ENCODE measurements at places on chromosomes 4 and X. TPM values are rescaled to one million over a fixed set of nuclear protein-coding genes. Genes with fewer than 3 reads are reported as not detected.

GRCh38 chrX:49308604-49309269, 5.3 kb downstream of the GAGE10 start:
- no peak overlapping the region for H3K4me3 ChIP-seq
- H3K36me3 ChIP-seq = no peaks in the 10 kb centered on the region
- H3K27me3 ChIP-seq = no peaks in the 10 kb centered on the region
- H3K4me1 ChIP-seq = no peaks in the 10 kb centered on the region
- DNase-seq = no peak
- H3K27ac ChIP-seq = no peak overlapping the region

DNA sequence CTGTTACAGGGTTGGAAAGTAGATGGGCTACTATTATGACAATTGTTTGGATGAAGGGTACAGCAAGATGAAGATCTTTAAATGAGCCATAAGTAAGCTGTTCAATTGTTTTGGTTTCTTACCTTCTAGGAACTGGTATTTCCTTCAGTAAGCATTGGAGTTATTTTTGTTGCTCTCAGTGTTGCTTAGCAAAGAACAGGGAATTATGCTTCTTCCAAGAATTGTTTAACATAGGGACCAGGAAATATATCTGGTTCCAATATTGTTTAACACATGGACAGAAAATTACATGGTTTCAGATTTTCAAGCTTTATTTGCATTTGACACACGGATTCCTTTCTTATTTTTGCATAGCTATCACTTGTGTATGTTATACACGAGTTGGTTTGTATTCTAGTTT, 1999.0 kb downstream of the ARAP2 start:
- no peak overlapping the region for H3K27ac ChIP-seq
- H3K27me3 ChIP-seq = no peaks in the 10 kb centered on the region
- no peak overlapping the region for H3K4me3 ChIP-seq
- no peaks in the 10 kb centered on the region for H3K4me1 ChIP-seq
- no peaks in the 10 kb centered on the region for H3K36me3 ChIP-seq
- DNase-seq = no peak

DNA sequence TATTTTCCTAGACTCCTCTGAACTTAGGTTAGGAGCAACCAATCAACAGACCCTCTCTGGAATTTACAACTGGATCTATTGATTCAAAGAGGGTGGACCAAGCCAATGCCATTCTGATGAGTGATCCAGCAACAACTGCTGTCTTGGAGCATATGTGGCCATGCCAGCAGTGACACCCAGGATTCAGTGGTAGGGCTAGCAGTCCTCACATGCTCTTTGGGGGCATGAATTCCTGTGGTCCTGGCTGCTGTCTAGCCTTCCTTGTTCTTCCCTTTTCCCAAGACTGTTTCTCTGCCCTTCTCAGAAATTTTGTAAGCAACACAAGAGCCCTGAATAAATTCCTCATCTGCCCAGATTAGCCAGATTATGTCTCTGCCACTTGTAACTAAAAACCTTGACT, 61.5 kb upstream of the GATB start:
- H3K27me3 ChIP-seq = no peaks in the 10 kb centered on the region
- H3K36me3 ChIP-seq = no peaks in the 10 kb centered on the region
- no peak overlapping the region for H3K27ac ChIP-seq
- H3K4me3 ChIP-seq = no peak overlapping the region
- DNase-seq = no peak

GRCh38 chr4:20137176-20137575, 114.5 kb upstream of the SLIT2 start:
- no peaks in the 10 kb centered on the region for H3K36me3 ChIP-seq
- no peak overlapping the region for H3K4me3 ChIP-seq
- no peak for DNase-seq
- no peaks in the 10 kb centered on the region for H3K27me3 ChIP-seq

The ARMCX4 gene
- 6.5 TPM for total RNA-seq

DNA sequence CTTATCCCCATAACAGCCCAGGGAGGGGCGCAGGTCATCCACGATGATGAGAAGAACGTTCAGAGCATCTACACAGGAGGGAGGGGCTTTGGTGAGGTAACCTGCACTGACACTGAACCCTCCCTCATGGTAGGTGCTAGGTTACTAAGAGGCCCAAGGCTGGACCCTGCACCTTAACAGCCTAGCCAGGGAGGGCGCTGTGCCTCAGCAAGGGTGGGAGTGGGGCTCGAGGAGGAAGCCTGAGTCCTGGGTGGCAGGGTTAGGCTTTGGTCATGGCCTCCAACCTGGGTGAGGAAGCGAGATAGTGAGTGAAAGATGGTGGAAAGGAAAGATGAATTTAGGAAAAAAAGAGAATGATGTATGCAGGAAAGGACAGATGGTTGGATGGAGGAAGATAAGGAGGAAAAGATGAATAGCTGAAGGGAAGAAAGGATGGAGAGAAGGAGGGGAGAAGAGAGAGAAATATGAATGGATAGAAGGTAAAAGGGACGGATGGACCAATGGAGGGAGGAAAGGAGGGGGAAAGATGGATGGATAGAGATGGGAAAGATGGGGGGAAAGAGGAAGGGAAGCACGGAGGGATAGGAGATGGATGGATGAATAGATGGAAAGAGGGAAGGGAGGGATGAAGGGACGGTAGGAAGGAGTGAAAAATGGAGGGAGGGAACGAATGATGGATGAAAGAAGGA, 736 bp downstream of the IDS start:
- H3K4me3 ChIP-seq = no peak overlapping the region
- peak; percentile 17 for DNase-seq
- H3K27ac ChIP-seq = no peak overlapping the region
- H3K27me3 ChIP-seq = no peaks in the 10 kb centered on the region
- peaks cover 13% of the 10 kb centered on the region for H3K4me1 ChIP-seq

The CT45A2 gene
- total RNA-seq = not detected

DNA sequence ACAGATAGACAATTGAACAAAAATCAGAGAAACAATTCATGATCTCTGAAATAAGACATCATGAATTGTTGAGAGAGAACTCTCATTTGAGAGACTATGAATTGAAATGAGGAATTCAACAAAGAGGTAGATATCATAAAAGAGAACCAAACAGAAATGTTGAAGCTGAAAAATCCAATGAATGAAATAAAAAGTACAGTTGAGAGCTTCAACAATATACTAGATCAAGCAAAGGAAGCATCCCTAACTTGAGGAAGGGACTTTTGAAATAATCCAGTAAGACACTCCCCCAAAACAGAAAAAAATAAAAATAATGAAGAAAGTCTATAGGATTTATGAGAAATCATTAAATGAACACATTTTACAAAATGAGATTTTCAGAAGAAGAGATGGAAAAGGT, 310.0 kb upstream of the PCDH10 start:
- no peaks in the 10 kb centered on the region for H3K4me1 ChIP-seq
- H3K27me3 ChIP-seq = no peaks in the 10 kb centered on the region
- H3K27ac ChIP-seq = no peak overlapping the region
- no peak overlapping the region for H3K4me3 ChIP-seq
- H3K36me3 ChIP-seq = no peaks in the 10 kb centered on the region
- no peak for DNase-seq

The AKAP14 gene
- total RNA-seq = not detected

DNA sequence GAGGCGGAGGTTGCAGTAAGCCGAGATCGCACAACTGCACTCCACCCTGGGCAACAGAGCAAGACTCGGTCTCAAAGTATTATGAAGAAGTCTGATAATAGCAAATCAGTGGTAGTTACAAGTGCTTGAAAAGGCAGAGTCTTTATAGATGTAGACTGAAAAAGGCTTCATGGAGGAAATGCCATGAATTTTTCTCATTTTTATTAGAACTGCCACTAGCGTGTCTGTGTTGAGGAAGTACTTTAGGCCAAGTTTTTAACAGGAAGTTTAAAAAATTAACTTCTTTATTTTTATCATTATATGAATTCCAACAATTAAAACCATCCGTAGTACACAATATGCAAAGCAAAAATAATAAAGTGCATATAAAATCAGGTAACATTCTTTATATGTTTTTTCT, 32.8 kb upstream of the IL13RA1 start:
- no peaks in the 10 kb centered on the region for H3K36me3 ChIP-seq
- no peaks in the 10 kb centered on the region for H3K27me3 ChIP-seq
- no peak overlapping the region for H3K27ac ChIP-seq
- no peak for DNase-seq
- no peaks in the 10 kb centered on the region for H3K4me1 ChIP-seq

The RPA4 gene
- total RNA-seq = 0.99 TPM

GRCh38 chrX:79181401-79181800, 36.9 kb downstream of the GPR174 start:
- H3K27ac ChIP-seq = no peak overlapping the region
- no peaks in the 10 kb centered on the region for H3K27me3 ChIP-seq
- DNase-seq = no peak
- H3K36me3 ChIP-seq = no peaks in the 10 kb centered on the region
- H3K4me1 ChIP-seq = no peaks in the 10 kb centered on the region

DNA sequence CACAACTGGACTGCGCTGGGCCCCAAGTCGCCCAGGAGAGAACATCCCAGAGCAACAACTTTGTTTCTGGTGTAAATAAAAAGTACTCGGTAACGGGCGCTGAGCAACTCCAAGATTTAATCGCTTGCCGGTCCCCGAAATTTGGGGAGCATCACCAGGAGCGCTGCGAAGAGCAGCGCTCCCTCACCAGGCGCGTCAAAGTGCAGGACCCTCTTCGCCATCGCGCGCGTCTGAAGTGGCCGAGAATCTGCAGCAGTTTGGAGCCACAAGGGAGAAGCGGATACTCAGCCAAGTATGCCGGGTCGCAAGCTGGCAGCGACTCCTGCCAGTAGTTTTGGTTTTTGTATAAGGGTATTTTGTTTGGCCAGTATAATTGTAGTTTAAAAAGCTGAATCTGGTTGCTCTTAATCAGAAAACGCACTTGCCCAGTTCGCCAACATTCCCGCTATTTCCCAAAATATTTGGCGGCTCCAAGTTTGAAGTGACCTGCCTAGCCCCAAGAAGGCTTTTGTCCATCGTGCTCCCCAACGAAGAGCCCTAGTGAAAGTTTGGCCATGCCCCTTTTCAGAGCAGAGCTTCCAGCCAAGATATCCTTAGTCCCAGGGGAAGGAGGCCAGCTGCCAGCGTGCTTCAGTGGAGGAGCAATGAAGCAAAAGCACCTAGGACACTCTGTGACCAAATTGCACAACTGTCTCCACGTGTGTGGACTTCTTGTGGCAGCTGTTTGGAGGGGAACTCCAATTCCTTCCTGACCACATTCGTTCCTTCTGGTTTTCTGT, 557 bp upstream of the KDR start:
- no peaks in the 10 kb centered on the region for H3K27me3 ChIP-seq
- no peak for DNase-seq
- H3K4me3 ChIP-seq = no peak overlapping the region
- H3K36me3 ChIP-seq = no peaks in the 10 kb centered on the region

The RAB40A gene
- not detected for total RNA-seq

GRCh38 chrX:37677765-37678164, 7.8 kb upstream of the XK start:
- no peaks in the 10 kb centered on the region for H3K36me3 ChIP-seq
- no peak for DNase-seq
- H3K4me1 ChIP-seq = peaks cover 16% of the 10 kb centered on the region
- no peak overlapping the region for H3K27ac ChIP-seq

The FGA gene
- not detected for total RNA-seq

DNA sequence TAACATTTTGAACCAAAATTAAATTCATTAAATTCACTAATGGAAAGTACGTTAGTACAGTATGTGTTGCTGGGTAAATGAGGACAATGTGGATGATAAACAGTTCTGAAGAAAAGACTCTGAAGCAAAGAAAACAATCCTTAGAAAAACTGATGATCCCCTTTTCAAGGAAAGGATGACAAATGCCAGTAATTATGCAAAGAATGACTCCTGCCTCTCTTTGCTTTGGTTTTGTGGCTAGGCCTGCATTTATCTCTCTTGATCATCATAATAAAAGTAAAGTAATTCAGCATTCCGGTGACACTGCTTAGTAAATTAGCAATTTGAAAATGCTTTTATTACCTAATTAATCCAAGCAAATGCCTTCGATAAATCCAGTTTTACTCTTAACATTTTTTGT, 652.2 kb upstream of the DIPK2B start:
- no peaks in the 10 kb centered on the region for H3K4me1 ChIP-seq
- no peak overlapping the region for H3K4me3 ChIP-seq
- H3K27me3 ChIP-seq = no peaks in the 10 kb centered on the region
- no peaks in the 10 kb centered on the region for H3K36me3 ChIP-seq
- H3K27ac ChIP-seq = no peak overlapping the region
- DNase-seq = no peak

- no peaks in the 10 kb centered on the region for H3K27me3 ChIP-seq
- peak; percentile 7 for DNase-seq
- H3K36me3 ChIP-seq = no peaks in the 10 kb centered on the region
- H3K4me1 ChIP-seq = peaks cover 6% of the 10 kb centered on the region
- H3K27ac ChIP-seq = no peak overlapping the region
- H3K4me3 ChIP-seq = no peak overlapping the region
These were observed 15.2 kb downstream of the RGS12 start for GRCh38 chr4:3307891-3308575.

GRCh38 chr4:85153221-85153620, 186.7 kb upstream of the WDFY3 start:
- no peaks in the 10 kb centered on the region for H3K27me3 ChIP-seq
- H3K4me1 ChIP-seq = no peaks in the 10 kb centered on the region
- no peak overlapping the region for H3K4me3 ChIP-seq
- no peak for DNase-seq
- H3K27ac ChIP-seq = no peak overlapping the region
- H3K36me3 ChIP-seq = no peaks in the 10 kb centered on the region

- DNase-seq = no peak
- no peaks in the 10 kb centered on the region for H3K36me3 ChIP-seq
- H3K4me3 ChIP-seq = no peak overlapping the region
- H3K4me1 ChIP-seq = no peaks in the 10 kb centered on the region
- no peaks in the 10 kb centered on the region for H3K27me3 ChIP-seq
- H3K27ac ChIP-seq = no peak overlapping the region
These were observed 197.0 kb upstream of the SLC7A11 start for GRCh38 chr4:138439143-138439581.

- no peak overlapping the region for H3K4me3 ChIP-seq
- no peaks in the 10 kb centered on the region for H3K27me3 ChIP-seq
- peaks cover 15% of the 10 kb centered on the region for H3K4me1 ChIP-seq
- DNase-seq = no peak
- H3K36me3 ChIP-seq = no peaks in the 10 kb centered on the region
- no peak overlapping the region for H3K27ac ChIP-seq
These were observed 10.6 kb upstream of the PGRMC2 start for GRCh38 chr4:128298146-128298758.

DNA sequence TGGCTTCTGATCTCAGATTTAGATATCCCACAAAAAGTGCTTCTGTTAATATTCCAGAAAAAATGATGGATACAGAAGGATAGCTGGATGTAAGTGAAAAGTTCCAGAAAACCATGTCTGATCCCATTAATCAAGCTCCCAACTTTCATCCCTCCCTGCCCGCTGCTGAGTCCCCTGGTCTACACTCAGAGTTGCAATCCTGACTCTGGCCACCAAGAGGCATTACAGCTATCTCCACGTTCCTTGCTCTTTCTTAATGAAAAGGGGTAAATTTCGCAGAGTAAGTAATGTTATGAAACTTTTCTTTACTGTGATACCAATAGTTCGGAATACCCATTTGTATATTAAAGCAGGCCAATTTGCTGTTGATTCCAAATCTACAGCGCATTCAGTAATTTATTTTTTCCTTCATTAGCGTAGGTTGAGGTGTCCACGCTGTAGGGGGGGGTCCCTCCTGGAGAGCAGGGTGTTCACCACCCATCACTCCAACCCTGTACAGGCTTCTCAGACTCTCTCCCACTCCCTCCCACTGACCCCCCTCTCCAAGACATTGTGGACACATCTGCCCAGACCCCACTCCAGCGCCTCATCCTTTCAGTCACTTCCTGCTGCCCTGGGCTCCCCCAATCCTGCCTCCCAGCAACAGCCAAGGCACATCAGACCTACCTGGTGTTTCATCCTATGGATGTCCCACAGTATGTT, 55.1 kb downstream of the RAB40A start:
- H3K36me3 ChIP-seq = no peaks in the 10 kb centered on the region
- H3K27ac ChIP-seq = no peak overlapping the region
- no peak overlapping the region for H3K4me3 ChIP-seq
